ENCODE measurements at places on chromosomes 7 and 10.

GRCh38 chr7:37085600-37085999 lies 361.3 kb upstream of the AOAH start:
- no peak for DNase-seq

DNA sequence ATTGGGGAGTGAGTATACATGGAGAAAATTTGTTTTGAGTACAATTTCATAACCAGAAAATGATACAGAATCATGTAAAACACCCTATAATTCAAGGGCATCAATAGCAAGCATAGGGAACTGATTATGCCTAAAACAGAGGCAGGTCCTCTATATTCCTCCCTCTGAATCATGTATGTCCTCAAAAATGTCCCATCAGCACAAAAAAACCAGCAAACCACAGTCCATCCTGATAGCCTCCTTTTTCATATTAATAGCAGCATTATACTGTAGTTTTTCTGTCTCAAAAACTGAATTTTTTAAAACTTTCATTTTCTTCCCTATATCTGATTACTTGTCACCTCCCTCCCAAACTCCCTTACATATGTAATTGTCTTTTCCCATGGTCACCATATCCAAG lies 1057.3 kb downstream of the CNTNAP2 start:
- no peak for DNase-seq

DNA sequence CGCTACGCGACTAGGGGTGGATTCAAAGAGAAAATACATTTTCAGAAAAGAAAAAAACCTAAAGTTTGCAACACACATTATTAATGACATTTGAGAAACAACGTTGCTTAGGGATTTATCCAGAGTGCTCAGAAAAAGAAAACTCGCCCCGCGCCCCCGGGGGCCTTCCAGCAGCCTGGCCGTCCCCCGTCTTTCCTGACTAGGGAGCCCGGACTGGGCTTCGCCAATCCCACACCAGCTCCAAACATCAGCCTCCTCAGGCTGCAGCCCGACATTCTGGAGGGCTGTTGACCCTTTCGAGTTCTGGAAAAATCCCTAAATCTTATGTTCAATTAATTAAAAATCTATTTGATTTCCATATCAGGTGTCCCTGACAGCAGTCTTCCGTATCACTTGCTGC lies 48.6 kb downstream of the CLEC2L start:
- no peak for DNase-seq

GRCh38 chr10:22646388-22646853 lies 68.0 kb downstream of the PIP4K2A start:
- DNase-seq: no peak

- no peak for DNase-seq
These were observed 42.3 kb upstream of the DUSP5 start for GRCh38 chr10:110455446-110455845.

- no peak for DNase-seq
These were observed 44.6 kb downstream of the CFAP46 start for GRCh38 chr10:132897516-132898381.

GRCh38 chr7:139842401-139843210 lies 13.5 kb downstream of the TBXAS1 start:
- DNase-seq: no peak

- no peak for DNase-seq
These were observed 35.2 kb downstream of the CYP17A1 start for GRCh38 chr10:102801978-102802377.

- no peak for DNase-seq
These were observed 97.3 kb upstream of the KCNIP2 start for GRCh38 chr10:101940916-101941315.

GRCh38 chr10:101666083-101666482 lies 28.9 kb downstream of the FBXW4 start:
- DNase-seq: no peak

DNA sequence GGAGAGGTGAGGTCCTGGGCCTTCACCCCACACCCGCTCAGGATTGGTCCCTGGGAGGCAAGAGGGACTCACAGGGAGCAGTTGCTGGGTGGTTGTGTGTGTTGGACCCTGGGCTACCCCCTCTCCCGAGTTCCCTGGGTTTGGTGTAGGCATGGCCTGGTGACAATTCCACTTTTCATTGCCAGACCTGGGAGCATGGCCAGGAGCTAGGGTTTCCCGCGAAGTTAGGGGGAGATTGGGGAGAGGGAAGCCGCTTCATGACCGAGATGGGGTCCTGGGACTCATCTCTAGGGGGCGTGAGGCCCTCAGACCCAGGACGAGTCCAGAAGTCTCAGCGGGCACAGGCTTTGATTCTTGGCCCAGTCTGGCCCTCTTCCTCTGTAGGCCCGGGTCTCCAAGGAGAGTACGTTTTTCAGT lies 606 bp downstream of the PALD1 start:
- DNase-seq: no peak

GRCh38 chr7:16753102-16753931 lies at the start of gene TSPAN13:
TSS of gene TSPAN13 (plus strand) at chr7:16753755. CDS start at chr7:16753968, 213 bp downstream.
- peak; percentile 93 for DNase-seq

DNA sequence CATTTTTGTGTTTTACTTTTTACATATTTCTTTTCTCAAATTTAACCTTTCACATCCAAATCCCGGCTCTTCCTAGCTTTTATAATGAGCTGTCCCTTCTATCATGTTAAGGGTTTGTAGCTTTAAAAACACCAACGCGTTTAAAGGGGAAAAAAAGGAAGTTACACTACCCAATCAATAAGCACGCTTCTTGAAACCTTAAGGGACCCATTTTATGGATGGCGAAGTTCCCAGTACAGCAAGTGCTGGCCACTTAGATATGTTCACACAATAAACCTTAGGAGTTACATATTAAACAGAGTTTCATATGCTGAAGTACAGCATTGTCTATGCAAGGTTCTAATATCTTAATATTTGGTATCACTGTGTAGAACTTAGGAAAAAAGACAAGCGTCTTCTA lies 1.8 kb downstream of the GNG11 start:
- DNase-seq: no peak

DNA sequence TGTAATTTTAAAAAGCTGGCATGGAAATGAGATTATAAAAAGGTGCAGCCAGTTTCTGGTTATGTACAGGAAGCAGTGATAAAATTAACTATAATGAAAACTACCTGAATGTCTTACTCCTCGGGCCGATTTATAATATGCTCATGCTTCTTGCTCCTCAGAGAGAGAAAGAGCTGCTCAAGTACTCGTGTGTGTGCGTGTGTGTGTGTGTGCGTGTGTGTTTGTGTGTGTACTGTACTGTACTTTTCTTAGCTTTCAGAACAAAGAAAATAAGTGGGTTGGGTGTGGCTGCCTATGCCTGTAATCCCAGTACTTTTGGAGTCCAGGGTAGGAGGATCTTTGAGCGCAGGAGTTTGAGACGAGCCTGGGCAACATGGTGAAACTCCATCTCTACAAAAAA lies 96.6 kb upstream of the NMT2 start:
- no peak for DNase-seq

DNA sequence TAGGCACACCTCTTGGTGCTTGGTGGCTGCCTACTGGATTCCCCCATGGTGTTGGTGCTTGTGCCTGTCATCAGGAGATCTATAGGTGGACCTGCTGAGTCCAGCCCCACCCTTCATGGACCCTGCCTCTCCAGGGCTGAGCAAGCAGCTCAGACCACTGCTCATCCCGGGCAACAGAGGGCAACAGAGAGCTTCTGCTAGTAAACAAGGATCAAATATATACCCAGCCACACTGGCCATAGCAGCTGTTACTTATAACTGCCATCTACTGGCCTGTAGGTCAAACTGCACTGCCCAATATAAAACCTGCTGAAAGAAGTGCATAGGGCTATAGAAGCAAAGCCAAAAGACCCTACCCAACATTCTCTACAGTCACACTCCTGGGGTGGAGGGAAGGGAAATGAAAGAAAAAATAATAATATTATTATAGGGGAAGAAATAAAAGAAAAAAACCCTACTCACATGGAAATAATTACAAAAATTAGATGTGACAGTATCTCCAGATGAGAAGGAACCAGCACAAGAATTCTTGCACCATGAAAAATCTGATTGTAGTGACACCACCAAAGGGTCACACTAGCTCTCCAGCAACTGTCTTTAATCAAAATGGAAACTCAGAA lies 54.9 kb upstream of the ZNF800 start:
- peak; percentile 78 for DNase-seq

DNA sequence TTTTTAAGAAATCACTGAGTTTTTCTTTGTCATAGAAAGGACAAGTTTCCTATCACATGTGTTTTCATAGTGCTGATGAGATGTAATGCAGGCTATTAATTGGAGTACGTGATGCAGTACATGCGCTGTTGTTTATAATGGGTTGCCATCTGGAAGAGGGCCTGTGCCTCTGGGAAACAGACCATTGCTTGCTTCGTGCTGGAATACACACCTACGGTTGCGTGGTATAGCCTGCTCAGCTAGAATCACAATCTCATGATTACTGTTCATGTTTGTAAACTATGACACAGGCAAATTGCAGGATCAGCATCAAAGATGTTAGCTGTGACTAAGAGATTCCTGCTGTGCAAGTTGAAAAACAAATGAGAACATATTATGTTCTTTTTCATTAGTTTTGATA lies 107.2 kb upstream of the STEAP1B start:
- no peak for DNase-seq

DNA sequence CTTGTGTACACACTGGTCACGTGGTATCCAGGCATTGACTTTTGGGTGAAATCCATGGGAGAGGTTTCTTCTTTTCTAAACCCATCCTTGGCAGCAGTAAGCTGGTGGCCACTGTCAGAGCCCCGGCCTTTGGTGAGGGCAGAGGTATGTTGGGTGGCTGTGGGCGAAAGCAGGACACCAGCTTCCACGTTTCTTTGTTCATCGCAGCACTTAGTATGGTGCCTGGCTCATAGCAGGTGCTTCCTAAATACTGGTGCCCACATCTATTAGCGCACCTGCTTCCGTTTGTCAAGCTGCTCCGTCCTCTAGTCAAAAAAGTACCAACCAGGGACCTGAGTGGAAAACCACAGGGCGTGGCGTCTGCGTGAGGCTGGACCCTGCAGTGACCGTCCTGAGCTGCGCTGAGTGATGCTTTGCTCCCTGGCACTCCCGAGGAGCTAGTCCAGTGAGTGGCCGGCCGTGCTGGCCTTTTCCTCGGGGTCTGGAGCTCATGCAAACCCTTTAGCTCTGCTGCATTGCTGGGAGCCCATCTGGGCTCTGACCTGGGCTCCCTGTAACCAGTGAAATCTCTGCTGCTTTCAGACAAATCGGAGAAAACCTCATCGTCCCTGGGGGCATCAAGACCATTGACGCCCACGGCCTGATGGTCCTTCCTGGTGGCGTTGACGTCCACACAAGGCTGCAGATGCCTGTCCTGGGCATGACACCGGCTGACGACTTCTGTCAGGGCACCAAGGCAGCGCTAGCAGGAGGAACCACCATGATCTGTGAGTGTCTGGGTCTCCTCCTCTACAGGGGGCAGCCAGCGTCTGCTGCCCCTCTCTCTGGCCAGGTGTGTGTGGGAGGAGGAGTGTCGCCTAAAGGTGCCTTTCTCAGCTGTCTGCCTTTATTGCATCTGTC lies 5.6 kb downstream of the DPYSL4 start:
- DNase-seq: no peak

GRCh38 chr7:7639847-7640220 lies 718 bp upstream of the UMAD1 start:
- no peak for DNase-seq

DNA sequence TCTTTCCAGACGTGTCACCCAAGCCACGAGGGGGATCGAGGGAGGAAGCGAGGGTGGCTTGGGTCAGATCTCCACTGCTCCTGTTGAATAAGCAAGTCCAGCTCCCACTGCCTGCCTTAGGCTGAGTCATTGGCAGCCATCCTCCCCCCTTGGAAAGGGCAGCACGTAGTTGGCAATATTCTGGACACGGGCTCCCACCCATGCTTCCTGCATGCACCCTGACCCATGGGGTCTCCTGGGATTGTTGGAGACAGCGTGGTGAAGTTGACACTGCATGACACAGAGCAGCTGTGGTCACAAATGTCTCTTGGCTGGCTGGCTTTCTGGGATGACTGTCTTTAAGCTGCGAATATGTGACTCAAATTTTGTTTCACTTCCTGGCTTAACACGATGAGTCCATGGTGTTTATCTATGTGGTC lies 11.2 kb downstream of the BTBD16 start:
- DNase-seq: no peak

DNA sequence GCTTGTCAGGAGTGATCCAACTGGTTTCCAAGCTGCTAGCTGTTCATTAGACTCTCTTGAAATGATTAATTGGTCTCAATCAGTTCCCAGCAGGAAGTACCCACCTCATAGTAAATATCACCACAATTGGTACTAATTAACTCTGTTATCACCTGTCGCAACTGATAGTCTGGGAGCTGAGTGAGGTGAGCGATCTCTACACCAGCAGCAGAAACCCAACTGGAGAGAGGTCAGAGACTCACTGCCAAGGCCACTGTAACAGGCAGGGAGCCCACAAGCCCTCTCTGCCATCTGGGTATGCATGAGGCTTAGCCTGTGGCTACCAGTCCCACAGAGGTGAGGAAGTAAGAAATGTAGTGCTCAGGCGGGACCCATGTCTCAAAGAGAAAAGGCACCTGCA lies 245.5 kb downstream of the DYNC1I1 start:
- no peak for DNase-seq

GRCh38 chr7:110170841-110171240 lies 920.1 kb upstream of the LRRN3 start:
- no peak for DNase-seq

DNA sequence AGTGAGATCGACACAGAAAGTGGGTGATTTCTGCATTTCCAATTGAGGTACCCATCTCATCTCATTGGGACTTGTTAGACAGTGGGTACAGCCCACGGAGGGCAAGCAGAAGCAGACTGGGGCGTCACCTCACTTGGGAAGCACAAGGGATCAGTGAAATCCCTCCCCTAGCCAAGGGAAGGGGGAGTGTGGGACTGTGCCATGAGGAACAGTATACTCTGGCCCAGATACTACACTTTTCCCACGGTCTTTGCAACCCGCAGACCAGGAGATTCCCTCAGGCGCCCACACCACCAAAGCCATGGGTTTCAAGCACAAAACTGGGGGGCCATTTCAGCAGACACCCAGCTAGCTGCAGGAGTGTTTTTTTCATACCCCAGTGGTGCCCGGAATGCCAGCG lies 99.8 kb downstream of the ODAD2 start:
- no peak for DNase-seq
